ENCODE measurements at places on chromosomes 2 and 18.

GRCh38 chr18:32373505-32373904 lies 97.2 kb downstream of the GAREM1 start:
- no peak for DNase-seq

DNA sequence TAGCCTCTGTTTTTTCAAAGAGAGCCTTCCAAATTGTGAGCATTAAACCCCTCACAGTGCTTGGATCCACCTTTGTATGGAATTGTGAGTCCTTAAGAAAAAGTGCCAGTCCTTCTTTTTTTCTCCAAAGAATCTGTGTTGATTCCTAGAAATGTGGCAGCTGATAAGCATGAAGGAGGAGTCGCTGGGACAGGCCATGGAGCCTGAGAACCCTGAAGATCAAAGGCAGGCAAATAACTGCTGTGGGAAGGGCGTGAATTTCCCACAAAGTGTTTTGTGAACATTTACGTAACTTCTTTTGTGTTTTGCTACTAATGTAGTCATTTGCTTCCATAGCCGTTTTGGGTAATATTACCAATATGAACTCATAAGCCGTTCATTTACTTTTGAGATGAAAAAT lies 27.7 kb upstream of the CHMP1B start:
- no peak for DNase-seq

- DNase-seq, result no peak
These were observed 26.8 kb downstream of the DGKD start for GRCh38 chr2:233380995-233381637.

DNA sequence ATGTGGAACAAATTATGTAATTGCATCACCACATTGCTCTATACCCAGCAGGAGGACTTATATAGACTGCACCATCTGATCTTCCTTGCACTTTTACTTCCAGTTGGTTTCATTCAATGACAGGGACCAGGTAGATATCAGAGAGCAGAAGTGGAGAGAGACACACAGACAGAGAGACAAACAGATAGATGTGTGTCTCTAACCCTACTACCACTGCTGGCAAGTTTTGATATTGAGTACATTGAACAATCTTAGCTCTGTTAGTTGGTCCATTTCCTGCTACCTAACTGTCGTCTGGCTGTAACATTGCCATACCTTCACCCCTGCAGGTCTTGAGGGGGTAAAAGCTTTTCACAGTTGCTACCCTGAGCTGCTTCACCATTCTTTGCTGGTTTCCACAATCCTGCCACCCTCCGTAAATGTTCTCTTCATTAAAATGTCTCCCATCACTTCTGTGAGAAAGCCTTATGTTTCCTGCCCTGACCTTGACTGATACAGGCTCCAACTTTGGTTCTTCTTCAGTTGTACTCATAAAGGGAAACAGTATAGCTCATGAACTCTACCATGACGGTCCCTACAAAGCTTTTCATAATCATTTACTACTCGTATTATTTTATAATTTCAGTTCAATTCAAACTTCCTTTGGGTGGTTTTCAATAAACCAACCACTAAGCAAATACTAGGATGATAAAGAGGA lies 62.3 kb upstream of the ITGA4 start:
- DNase-seq, result no peak

DNA sequence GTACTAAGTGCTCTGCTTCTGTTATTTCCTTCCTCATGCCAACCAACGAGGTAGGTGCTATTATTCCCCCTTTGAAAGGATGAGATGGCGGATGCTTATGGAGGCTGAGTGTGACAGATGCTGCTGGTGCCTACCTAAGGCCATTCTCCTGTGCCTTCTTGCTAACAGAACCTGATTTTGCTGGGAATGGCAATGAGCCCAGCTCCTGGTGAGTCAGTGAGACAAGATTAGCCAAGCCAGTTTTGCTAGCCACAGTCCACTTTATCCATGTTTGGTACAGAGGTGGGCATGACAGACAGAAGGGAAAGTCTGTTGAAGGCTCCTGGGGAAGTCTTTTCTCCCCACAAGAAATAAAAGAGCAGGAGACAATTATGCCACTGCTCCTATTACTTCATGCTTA lies 43.7 kb upstream of the TMEM163 start:
- DNase-seq, result no peak

DNA sequence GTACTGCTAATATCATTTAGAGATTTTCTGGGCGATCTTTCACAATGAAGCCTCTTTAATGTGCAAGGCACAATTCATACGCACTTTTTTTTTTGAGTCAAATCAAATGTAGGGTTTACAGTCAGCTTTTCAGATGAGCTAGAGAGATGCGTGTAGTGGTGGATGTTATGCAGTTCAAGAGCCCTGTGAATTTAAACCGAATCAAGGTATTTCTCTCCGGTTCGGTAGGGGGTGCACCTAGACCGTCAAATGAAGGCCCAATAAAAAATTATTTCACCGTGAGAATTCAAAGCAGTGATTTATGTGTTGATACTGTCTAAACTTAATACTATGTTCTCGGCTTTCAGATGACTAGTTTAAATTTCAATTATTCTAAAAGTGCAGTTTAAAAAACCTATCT lies 1.1 kb downstream of the PTH2R start:
- DNase-seq, result no peak

- no peak for DNase-seq
These were observed 36.4 kb downstream of the NEDD4L start for GRCh38 chr18:58080451-58080850.

DNA sequence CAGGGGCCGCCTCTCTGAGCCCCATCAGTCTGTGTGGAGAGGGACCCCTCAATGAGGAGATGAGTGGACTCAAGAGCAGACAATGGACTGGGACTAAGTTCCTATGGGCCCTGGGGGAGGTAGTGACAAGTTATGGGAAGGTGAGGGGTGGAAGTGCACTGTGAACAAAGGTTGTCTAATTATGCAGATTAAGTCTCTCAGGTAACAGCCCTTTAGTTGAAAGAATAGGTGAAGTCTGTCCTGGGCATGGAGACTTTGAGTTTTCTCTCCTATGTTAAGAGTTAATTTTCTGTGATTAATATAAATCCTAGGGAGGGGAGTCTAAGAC lies 243.8 kb downstream of the FAM210A start:
- DNase-seq, result no peak

GRCh38 chr18:45104049-45104395 lies 423.3 kb downstream of the SETBP1 start:
- DNase-seq, result no peak

GRCh38 chr2:53631313-53632125 lies 136.1 kb upstream of the CHAC2 start:
- no peak for DNase-seq

GRCh38 chr2:163044114-163044513 lies 205.5 kb upstream of the KCNH7 start:
- no peak for DNase-seq

DNA sequence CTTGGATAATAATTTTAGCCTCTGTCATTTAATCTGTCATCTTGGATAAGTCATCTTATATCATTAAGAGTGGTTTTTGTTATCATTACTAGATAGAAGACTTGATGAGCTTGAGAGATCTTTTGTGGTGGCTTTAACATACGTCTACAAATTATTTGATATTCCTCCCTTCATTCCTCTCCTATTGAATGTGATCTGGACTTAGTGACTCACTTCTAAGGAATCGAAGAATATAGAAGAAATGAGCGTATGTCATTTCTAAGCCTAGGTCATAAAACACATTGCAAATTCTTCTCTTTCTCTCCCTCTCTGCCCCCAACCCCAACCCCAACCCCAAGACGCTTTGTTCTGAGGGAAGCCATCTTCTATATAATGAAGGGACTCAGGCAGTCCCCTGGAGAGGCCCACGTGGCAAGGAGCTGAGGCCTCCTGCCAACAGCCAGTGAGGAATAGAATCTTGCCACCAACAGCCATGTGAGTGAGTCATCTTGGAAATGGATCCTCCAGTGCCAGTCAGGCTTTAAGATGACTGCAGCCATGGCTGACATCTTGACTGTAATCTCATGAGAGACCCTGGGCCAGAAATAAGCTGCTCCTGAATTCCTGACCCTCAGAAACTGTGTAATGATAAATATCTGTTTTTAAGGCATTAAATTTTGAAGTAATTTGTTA lies 221.6 kb upstream of the SP5 start:
- no peak for DNase-seq

DNA sequence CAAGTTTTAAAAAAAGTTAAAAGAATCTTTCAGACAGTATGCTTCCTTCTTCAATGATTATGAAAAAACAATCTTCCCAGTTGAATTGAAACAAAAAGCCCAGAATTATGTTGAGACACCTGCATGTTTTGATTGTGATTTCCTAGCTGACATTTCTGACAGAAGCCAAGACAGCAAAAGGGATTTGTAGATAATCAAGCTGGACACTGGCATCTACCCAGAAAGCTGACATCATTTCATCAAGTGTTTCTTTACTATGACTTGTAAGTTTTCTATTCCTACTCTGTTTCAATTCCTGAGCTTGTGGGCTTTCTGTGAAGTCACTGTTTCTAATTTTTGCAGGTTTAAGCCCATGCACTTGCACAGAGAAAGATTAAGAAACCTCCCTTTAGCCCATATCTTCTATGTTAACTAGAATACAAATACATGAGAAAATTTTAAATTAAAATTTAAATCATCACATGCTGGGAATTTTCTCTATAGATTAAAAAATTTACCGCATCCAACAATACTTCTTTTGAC lies 82.9 kb upstream of the CCDC85A start:
- no peak for DNase-seq

DNA sequence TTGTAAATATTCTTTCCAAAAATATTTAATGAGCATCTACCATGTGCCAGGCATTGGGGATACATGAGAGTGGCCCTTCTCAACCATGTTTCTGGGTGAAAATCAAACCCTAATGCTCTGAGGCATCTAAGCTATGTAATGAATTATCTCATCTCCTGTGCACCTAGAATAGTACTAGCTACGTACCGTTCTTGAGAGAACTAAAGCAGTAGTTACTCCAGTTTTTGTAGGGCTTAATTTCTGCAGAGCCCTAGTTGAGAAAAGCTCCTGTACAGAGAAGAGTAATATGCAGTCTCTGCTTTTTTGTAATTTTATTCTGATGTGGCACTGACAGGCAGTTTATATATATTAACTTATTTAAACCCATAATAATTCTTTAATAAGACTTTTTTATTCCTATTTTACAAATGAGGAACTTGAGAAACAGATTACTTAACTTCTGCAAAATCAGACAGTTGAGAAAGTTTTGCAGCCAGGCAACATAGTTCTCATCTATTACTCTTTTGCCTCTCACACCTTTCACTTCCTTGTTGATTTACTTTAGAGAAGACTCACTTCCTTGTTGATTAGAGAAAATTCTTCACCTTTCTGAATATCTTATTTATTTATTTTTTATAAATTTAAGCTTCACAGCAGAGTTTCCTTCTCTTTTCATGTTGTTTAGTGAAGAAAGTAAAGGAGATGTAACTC lies 3.1 kb downstream of the SPOPL start:
- no peak for DNase-seq

- DNase-seq, result no peak
These were observed 2.1 kb upstream of the HSBP1L1 start for GRCh38 chr18:79962311-79962710.

DNA sequence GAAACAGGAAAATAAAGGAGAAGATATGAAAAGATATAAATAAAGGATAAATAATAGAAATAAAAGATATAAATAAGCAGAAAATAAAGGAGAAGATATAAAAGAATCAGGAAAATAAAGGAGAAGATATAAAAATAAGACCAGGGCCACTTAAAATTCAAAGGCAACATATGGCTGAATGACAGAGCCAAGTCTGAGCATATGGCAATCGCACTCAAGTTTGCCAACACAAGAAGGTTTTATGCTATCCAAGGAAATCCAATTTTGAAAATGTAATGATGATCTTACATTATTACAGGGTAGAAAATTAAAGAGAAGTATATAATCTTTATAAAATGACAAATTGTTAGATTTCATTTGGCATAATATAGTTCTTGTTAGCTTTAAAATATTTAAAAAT lies 33.6 kb downstream of the USP40 start:
- no peak for DNase-seq

DNA sequence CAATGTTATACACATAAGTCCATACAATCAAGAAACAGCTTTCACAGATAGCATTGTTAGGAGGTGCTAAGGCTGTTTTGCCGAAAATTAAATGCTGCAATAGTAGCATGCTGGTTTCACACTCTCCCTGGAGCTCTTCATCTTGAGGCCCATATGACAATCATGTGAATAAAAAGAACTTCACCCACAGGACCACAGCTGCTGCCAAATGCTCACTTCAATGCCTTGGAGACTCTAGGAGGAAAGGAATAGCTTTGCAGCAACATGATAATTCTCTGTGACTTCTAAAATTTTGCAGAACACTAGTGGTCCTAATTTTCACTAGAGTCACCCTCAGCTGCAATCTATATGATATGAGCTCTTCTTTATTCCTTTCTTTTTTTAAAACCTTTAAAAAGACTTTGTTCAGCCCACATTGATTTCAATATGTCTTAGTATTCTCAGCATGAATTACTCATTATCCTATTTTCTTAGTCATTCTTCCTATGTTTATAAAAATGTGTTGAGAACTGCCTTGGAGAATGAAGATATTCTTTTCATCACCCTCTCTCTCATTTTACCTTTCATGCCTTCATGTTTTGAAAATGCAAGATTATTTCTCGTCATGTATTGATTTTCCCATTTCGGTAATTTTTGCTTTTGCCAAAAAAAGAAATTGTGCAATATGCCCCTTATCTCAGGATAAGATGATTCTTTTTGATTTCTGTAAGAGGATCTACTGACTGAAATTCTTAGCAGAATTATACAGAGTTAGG lies 108.2 kb downstream of the PDE1A start:
- no peak for DNase-seq

DNA sequence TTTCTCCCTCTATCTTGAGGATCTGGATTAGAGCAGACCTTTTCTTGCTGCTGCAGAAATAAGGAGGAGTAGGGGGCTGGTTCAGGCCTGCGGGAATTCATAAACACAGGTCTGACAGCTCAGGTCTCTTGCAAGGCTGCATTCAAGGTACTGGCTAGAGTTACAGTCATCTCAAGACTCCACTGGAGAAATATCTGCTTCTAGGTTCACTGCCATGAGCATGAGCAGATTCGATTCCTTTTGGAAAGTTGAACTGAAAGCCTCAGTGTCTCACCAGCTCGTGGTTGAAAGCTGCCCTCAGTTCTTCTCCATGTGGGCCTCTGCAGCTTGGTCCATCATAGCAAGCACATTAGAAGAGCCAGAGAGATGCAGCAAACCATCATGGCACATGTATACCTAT lies 124.4 kb upstream of the SETBP1 start:
- DNase-seq, result no peak

DNA sequence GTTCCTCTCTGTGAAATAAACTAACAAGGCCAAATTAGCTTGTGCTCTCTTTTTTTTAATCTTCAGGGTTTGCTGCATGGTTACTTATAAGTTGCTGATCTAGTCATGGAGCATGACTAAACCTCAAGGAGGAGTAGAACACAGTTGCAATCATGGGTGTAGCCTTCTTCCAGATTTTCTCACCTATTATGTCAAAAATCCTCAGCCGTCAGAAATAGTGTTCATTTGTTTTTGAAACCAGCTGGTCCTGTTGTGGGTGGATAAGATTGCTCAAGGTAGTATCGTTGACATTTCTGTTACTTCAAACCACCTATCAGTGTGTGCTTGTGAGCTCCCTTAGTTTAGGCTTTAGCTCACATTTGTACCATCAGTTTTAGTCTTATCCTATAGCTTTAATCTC lies 11.2 kb downstream of the RELCH start:
- DNase-seq, result no peak

GRCh38 chr2:109529532-109530449 lies 84.0 kb downstream of the SEPTIN10 start:
- no peak for DNase-seq
